ENCODE measurements at places on chromosomes 13 and 19. TPM values are rescaled to one million over a fixed set of nuclear protein-coding genes. Genes with fewer than 3 reads are reported as not detected.

Gene TEKTIP1
- total RNA-seq = 0.68 TPM

Gene PALM3
- total RNA-seq = 1.6 TPM

Gene FAM83E
- 1.7 TPM for total RNA-seq

Gene LGALS7
- total RNA-seq = not detected

Gene CEACAM1
- total RNA-seq = 1.1 TPM

Gene COL4A1
- 2,489 TPM for total RNA-seq

Gene TMEM38A
- 2.2 TPM for total RNA-seq

Gene ZNF784
- total RNA-seq = 5.0 TPM

Gene LENG8
- 193 TPM for total RNA-seq

Gene THSD8
- total RNA-seq = 4.5 TPM

Gene NDUFA13
- total RNA-seq = 347 TPM

Gene TPTE2
- not detected for total RNA-seq

Gene TMEM145
- 0.70 TPM for total RNA-seq

Gene HDGFL2
- 78.9 TPM for total RNA-seq

Gene PROZ
- not detected for total RNA-seq

Gene CGB8
- 15.8 TPM for total RNA-seq

Gene NAPSA
- not detected for total RNA-seq

Gene ZNF491
- not detected for total RNA-seq

Gene LGALS14
- total RNA-seq = not detected

Gene SLC8A2
- 3.3 TPM for total RNA-seq

Gene MAB21L1
- 2.9 TPM for total RNA-seq

Gene PRTN3
- total RNA-seq = not detected

Gene HCST
- 2.1 TPM for total RNA-seq

Gene TBXA2R
- total RNA-seq = 0.31 TPM

Gene CEACAM3
- total RNA-seq = not detected

Gene MAMSTR
- total RNA-seq = 0.55 TPM

Gene ZNF431
- 22.7 TPM for total RNA-seq

Gene KIR3DL2
- not detected for total RNA-seq

Gene ZNF418
- total RNA-seq = 10.4 TPM

Gene OXGR1
- total RNA-seq = 0.36 TPM

Measured in astrocyte (in vitro differentiated cells and primary cell).